Activated T-helper 1 cell treated with anti-CD3 and anti-CD28 coated beads, Interleukin-12 subunit alpha, Interleukin-12 subunit beta, Interleukin-2, Interleukin-4 antibody, amounts not matched to agents 30 ng/mL and 10 ng/mL and 1 ng/mL, durations not matched to agents 14 hours and 24 hours and 36 hours (primary cell): ENCODE measurements at places on chromosomes 3 and 15. TPM values are rescaled to one million over a fixed set of nuclear protein-coding genes. Genes with fewer than 3 reads are reported as not detected.

Gene LINGO1
- not detected in 2 replicates for total RNA-seq

Gene SELENOK
- total RNA-seq, result 56.4 and 57.2 TPM in 2 replicates

Gene RAB43
- total RNA-seq, result 46.8 and 47.6 TPM in 2 replicates

Gene P2RY14
- 7.7 and 9.4 TPM in 2 replicates for total RNA-seq

Gene MORC1
- not detected in 2 replicates for total RNA-seq

Gene SERINC4
- 0.39 and 0.41 TPM in 2 replicates for total RNA-seq

Gene GLDN
- total RNA-seq, result 0.15 TPM in 1 of 2 replicates, not detected in the other

Gene NR2F2
- total RNA-seq, result not detected in 2 replicates

Gene ST3GAL6
- total RNA-seq, result 0.44 and 0.83 TPM in 2 replicates

Gene MUC20
- 5.0 and 6.6 TPM in 2 replicates for total RNA-seq

Gene ANKRD63
- total RNA-seq, result not detected in 2 replicates
